H4 (cell line): ENCODE measurements at places on chromosomes 11 and 22.

GRCh38 chr22:28021116-28021997 is 102.3 kb upstream of the PITPNB start:
- DNase-seq, result no peak

DNA sequence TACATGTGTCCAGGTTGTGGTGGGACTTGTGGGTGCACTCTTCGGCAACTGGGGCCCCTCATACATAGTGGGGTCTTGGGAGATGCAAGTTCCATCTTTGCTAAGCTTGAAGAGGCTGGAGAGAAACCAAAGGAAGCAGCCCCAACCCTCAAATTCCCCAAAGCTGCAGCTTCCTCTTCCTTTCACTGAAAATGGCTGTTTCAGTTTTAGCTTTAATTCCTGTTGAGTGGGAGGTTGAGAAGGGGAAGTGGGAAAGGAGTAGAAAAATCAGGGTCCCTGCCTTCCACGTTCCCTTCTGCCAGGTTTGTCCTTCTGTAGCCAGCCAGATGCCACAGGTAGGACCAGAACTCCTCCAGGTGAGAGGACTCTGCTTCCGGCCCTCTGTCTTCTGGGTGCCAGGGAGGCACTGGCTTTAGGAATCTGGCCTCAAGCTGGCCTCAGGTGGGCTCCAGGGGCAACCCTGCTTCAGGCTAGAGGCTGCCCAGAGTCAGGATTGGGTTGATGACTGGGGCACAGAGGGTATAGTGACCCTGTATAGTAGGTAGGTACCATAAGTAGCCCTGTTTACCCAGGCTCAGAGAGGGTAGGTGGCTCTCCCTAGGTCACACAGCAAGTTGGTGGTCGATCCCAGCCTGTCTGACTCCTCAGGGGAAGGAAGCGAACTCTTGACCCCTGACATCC is 16.2 kb downstream of the P2RY6 start:
- DNase-seq, result no peak

GRCh38 chr22:44404341-44405020 is 91.7 kb upstream of the SHISAL1 start:
- DNase-seq, result no peak

GRCh38 chr11:11570823-11571222 is 51.0 kb downstream of the GALNT18 start:
- DNase-seq, result no peak

GRCh38 chr11:92870196-92870832 is 99.1 kb upstream of the MTNR1B start:
- DNase-seq, result no peak

GRCh38 chr22:29320546-29320945 is 5.0 kb upstream of the RASL10A start:
- no peak for DNase-seq

DNA sequence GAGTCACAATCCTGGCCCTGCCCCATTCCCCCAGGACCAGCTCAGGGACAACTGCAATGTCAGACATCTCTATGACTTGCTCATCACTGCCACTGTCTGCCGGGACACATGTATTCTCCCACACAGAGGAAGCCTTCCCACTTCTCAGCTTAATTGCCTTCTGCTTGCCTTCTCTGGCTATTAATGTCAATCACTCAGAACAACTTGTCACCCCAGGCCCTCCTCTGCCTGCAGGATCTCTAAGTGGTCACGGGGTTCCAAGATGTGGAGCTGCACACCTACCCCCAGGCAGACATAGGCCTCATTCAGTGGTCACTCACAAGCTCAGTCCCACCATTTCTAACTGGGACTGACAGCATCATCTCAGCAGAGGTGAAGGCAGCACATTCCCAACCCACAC is 15.1 kb downstream of the PLEKHA7 start:
- no peak for DNase-seq

GRCh38 chr11:16785520-16786128 is 47.2 kb downstream of the C11orf58 start:
- peak; percentile 79 for DNase-seq

DNA sequence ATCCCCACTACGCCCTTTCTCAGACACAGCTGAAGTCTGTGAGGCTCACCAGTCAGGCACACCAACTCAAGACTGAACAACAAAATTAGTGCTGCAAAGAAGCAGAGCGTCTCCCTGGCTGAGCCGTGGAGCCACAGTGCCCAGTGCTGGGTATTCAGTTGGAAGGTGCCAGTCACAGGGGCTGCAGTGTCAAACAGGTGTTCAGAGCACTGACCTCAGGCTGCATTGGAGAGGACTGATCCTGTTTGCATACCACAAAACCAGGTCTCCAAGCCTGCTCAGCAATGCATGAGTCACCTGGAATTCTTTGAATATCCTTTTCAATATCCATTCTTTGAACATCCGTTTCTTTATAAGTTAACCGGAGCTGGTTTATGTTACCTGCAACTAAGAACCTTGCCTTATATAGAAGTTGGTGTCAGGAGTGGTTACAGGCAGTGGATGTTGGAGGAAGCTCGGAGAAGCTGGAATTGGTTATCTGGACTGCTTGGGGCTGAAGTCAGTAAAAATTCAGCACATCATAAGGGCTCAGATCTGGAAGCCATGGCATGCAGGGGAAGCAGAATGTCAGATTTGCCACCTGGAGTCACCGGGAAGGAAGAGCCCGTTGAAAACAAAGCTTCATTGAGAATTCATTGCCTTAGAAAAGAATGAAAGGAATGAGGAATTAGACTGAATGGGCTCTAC is 30.3 kb downstream of the PDGFB start:
- DNase-seq, result peak; percentile 27

- no peak for DNase-seq
These were observed 64.2 kb downstream of the RAB30 start for GRCh38 chr11:83007477-83007876.

GRCh38 chr11:66479394-66480116 is 679 bp upstream of the DPP3 start:
- peak; percentile 10 for DNase-seq

DNA sequence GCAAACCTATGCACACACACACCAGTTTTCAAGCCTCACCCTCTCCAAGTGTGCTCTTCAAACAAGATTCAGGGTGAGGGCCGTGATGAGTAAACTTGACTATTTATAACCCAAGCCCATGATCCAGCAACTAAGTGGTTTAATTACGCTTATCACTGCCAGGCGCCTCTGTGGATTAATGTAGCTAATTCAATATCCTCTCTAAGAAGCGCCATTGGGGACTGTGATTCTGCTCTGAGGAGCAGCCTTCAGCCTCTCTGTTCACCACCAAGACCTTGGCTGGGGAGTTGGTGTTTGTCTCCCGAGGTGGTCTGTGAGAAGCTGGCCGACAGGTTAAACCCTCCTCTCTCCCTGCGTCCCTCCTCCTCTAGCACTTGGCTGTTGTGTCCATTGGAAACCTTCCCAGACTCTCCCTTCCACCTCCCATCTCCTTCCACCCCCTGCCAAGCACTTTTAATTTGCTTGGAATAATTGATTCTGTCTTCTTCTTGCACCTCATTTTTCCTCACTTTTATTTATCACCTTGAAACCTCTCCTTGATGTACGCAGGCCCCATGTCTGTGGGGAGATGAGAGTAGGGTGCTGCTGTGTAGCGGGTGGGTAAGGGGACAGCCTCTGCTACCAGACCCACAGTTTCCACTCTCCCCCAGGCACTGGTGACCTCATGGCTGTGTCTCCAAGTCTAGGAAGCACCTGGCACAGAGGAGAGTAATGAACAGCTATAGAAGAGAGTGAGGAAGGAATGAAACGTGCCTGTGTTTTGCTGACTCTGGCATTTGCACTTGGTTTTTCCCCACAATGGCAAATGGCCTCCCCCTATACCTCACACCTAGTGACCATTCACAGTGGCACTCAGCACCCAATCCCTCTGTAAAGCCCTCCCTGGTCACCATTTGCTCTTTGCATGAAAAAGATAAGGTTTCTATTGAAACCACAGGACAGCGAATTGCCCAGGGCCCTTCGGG is 236.6 kb downstream of the GRIK4 start:
- no peak for DNase-seq

- DNase-seq, result no peak
These were observed 87.3 kb downstream of the PACS1 start for GRCh38 chr11:66157182-66157864.

DNA sequence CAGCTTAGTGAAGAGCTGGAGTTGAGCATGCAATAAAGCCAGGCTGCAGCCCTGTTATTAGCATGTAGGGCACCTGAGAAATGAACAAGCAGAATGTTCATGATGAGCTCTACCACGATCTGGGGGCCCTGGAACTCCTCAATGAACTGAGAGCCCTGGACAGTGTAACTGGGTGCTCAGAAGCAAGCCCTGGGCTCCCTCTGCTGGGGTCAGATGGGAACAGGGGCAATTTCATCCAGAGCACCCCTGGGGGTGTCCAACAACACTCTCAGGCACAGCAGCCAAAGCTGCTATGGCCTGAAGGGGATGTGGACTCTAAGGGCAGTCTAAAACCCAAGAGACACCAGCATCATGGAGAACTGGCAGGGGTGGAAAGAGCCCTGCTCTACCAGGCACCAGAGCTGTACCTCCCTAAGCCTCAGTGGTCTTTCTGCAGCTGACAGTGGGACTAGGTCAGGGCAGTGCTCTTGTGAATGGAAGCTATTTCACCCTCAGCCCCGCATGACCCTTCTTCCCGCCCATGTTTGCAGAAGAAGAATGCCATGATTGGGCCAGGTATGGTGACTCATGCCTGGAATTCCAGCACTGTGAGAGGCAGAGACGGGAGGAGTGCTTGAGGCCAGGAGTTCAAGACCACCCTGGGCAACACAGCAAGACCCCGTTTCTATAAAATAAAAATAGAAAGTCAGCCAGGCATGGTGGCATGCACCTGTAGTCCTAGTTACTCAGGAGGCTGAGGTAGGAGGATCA is 28.9 kb downstream of the THOC5 start:
- no peak for DNase-seq

- no peak for DNase-seq
These were observed 19.8 kb downstream of the TRIM5 start for GRCh38 chr11:5665051-5665570.

GRCh38 chr22:47446331-47446730 is 683.9 kb downstream of the TBC1D22A start:
- DNase-seq, result no peak
